ENCODE measurements at places on chromosomes 2 and 18.

GRCh38 chr2:194705398-194705797, 951.6 kb upstream of the SLC39A10 start:
- no peak for DNase-seq

DNA sequence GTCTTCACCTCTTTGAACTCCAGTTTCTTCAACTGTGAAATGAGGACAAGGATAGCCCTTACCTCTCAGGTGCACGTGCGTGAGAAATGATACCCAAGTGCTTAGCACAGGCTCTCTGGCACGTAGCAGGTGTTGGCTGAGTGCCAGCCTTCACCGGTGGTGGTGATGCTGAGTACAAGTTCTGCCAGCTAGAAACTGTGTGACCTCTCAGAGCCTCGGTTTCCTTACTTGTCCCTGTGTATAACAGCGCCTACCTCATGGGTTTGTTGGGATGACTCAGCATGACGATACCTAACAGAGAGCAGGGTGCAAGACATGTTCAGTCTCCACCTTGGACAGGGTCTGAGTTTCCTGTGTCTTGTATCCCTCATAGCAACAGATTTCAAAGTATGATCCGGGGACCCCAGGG, 205.1 kb downstream of the TNS1 start:
- DNase-seq, result no peak

DNA sequence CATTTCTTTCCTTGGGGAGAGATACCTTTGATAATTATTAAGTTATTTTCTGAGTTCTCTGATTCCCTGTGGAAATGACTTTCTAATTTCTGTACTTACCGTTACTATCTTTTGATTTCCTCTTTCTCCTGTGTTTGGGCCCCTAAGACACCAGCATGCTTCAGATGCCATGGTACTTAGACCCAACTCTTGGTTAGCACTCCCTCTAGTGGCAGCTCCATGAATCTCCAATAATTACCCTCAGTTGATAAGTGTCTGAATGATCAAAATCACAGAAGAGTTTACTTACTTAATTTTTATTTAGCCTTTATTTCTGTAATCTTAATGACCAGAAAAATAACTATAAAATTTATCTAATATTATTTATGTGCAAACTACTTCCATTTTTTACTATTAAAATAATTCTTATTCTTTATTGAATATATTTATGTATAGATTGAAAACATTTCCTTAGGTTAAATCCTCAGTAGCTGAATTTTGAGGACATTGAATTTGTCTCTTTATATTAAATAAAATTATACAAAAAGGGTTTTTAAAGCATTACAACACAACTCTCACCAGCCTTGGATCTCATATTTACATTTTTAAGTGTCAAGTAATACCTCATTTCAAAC, 300.4 kb downstream of the KCNS3 start:
- peak; percentile 52 for DNase-seq

DNA sequence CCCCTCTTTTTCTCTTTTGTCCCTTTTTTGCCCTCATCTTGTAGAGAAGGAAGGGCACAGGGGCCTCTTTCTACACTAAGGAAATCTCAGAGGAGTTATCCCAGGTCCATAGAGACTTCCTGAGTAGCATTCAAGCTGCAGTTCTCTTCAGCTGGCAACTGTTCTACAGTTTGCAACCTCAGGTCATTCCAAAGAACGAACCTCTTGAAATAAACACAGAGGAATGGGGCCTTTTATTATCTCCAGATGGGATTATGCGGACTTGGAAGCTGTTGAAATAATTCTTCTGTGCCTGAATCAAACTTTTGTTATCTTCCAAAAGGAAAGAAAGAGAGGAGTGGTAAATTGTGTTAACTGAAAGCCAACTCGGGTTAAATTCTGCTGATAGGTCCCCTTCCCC, 31.0 kb upstream of the NFE2L2 start:
- DNase-seq, result no peak

DNA sequence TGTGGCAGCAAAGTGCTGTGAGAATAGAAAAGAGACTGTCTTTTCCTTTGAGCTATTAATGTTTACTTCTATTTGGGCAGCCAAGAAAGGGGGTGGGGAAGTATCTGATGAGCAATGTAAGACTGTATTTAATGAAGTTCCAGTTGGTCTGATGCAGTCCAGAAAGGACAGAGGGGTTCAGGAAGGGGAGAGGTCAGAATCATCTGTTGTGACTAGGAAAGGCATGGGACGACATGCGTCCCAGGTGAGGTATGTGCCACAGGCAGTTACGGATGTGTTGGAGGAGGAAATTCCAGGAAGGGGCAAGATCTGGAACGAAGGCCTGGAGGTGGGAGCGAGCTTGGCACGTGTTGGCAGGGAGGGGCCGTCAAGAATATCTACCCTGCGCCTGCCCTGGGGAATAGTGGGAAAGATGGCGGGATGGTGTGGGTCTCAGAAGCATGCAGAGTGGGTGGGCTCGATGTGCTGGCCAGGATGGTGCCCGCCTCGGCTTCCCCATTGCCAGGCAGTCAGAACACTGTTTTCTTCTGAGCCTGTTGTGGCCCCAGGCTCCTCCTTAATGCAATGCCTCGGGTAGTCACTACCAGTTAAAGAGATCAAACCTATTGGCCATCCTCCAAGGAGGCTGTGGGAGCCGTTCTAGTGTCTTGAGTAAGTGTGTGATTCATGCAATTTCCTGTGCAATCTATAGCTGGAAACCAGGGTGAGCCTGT, 57.8 kb upstream of the TXNDC2 start:
- DNase-seq, result peak; percentile 94

GRCh38 chr2:18047213-18047611, 168.7 kb downstream of the KCNS3 start:
- DNase-seq, result no peak

GRCh38 chr2:100964681-100965169, 37.4 kb upstream of the RPL31 start:
- no peak for DNase-seq

DNA sequence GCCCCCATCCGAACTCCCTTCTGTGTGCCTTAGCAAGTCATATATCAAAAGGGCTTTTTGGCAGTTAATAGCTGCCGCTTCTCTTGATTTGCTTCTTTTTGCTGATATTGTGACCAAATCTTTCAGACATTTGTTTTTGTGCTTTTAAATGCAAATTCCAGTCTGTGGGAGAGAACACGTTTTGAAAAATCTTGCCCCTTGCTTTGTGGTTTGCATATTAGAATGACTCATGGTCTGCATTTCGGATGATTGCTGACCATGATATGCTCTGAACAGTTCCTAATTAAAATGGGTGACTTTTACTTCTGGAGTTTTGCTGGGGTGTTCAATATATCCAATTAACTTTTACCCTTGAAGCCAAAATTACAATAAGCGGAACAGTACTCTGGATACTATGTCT, 58.2 kb upstream of the ST6GAL2 start:
- no peak for DNase-seq

GRCh38 chr18:67417864-67418523, 98.5 kb downstream of the DSEL start:
- peak; percentile 39 for DNase-seq

GRCh38 chr2:196607073-196607472, 32.4 kb upstream of the CCDC150 start:
- DNase-seq, result no peak

- DNase-seq, result no peak
These were observed 47.5 kb downstream of the L3MBTL4 start for GRCh38 chr18:6367208-6367607.

DNA sequence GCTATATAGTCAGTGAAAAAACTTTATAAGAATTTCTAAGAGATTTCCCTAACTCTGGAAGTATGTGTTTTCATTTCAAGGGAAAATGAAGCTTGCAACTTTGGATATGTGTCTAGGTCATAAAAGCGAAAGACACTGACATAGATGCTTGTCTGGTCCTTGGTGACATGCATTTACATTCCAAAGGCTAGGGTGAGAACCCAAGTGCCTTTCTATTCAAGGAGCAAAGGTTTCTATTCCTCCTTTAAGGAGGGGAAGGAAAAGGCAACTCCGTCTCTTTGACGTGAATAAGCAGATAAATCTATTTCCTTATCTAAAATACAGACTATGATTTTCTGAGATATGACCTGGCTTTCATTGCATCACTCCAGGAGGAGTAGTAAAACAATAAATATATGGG, 261.1 kb downstream of the CDH7 start:
- no peak for DNase-seq

GRCh38 chr2:98654699-98655495, 46.5 kb downstream of the UNC50 start:
- DNase-seq, result no peak

- no peak for DNase-seq
These were observed 1012.0 kb downstream of the LRP1B start for GRCh38 chr2:141118836-141119235.

- DNase-seq, result no peak
These were observed 139.2 kb downstream of the DYM start for GRCh38 chr18:49321271-49321670.

GRCh38 chr18:34077599-34077998, 147.1 kb downstream of the NOL4 start:
- no peak for DNase-seq

- no peak for DNase-seq
These were observed 18.7 kb downstream of the CASP8 start for GRCh38 chr2:201279079-201279478.

DNA sequence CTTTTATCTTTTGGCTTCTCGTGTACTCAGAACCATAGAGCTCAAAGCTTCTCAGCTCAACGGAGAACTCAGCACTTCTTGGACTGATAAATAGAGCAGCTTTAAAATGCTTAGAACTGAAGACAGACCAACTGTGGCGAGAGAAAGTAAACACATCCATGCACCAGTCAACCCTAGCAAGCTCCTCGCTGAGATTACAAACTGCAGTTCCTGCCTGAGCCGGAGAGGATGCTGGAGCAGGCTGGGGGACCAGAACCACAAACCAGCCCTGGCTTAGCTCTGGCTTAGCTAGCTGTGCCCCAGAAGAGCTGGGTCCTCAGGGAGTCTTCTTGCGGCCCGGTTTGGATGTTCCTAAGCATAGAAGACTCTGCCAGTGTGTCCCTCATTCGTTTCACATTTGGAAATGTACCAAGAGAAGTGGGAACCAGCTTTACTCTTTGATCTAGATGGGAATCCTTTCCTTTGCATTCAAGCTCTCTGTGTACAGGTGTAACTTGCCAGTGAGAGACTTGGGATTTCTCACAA, 5.6 kb downstream of the PAX8 start:
- DNase-seq, result peak; percentile 53

DNA sequence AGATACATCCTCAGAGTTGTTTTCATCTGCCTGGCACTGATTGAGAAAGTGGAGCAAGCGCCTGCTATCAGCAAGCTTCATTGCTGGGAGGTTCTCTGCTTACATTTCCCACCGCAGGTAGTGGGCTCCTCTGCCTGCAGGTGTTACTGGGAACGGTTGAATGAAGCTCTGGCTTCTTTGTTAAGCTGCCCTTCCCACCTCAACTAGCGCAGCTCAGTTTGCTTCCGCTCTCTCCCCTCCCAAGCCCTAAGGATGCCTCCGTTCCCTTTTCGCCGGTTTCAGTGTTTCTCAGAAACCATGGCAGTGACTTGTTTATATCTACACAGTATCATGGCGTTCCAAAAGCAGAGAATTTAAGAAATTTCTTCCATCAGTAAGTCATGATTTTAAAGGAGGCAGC, 72.2 kb upstream of the B3GNT7 start:
- no peak for DNase-seq

GRCh38 chr2:176501617-176502016, 232.4 kb downstream of the MTX2 start:
- no peak for DNase-seq

DNA sequence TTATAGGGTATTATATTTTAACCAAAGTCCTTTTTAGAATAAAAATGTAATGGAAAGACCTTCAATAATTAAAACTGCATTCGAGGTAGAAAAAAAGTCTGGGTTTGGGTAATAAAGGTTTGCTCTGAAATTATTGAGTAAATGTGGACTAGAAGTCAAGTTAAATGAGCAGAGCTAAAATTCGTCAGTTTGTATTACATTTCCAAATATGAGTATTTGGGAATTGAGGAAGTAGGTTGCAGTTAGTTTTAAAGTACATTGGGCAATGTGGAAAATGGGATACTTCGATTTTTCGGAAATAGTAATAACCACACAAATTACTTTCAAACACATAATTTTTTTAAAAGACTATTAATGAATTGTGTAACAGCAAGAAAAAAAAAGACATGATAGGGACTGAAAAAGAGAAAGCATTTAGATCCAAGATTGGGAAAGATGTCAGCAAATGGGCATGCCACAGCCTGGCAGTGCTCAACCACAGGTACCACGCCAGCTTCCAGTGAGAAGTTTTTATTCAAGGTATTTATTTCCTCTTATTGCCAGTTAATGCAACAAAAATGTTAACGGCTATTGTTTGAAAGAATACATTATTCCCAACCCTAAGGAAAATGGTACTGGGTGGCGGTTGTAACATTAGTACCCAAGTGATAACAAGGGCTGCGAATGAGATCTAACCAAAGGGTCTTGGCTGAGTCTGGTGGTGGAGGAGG, 50.0 kb downstream of the TTC39C start:
- DNase-seq, result no peak

DNA sequence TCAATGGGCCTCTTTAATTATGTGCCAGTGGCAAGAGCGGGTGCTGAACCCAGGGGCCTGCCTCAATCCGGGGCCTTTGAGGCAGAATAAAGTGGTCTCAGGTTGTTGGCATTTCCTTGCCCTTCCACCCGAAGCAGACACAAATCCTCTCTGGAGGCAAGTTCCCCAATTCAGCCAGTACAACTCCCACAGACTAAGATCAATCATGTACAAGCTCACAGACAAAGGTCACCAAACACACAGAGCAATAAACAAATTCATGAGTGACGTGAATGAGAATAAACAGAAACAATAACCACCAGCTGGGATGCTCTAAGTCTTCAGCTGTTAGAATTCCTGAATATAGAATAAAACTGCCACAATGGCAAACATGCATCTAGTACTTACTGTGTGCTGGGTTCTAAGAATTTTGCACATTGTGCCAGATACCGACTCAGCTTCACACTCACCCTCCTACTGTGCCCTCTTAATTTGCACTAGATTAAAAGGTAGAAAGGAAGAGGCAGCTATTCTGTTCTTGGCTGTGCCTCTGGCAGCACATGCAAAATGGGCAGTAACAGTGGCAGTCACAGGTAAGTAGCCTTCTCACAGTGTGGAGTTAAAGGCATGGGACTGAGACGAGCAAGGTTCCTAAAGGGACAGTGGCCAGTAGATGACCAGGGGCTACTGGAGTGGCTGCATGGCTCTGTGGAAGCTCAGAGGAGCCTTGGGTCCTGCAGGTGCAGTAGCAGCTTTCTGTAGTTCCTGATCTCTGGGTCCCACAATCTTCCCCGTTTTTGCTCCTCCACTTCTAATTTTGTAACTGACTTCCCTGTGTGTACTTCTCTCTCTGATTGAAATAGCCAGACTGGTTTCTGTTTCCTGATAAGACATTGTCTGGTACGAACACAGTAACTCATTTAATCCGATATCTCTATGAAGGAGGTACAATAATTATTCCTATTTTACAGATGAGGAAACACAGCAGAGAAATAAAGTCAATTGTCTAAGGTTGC, 34.6 kb upstream of the IL1B start:
- no peak for DNase-seq
